Activated T-cell treated with anti-CD3 and anti-CD28 coated beads for 48 hours (primary cell): ENCODE measurements at places on chromosomes 16 and 17.

DNA sequence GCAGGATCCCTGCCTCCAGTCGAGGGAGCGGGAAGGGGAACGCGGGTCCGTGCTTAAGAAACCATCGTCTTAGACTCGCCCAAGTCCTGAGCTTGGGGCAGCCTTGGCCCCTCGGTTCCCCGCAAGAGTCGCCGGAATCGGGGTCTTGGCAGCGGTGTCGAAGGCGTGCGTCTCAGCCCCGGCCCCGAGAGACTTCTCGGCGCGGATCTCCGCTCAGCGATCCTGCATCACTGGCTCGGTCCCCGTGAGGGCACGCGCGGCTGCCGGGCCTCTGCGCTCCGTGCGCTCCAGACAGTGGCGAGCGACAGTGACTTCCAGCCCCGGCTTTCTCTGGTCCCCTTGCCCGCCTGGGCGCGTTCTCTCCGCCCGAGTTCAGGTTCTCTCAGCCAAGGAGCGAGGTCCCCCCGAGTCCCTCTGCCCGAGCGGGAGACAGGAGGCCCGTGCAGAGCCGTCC is 380 bp downstream of the HS3ST3A1 start:
- DNase-seq, result peak; percentile 18

DNA sequence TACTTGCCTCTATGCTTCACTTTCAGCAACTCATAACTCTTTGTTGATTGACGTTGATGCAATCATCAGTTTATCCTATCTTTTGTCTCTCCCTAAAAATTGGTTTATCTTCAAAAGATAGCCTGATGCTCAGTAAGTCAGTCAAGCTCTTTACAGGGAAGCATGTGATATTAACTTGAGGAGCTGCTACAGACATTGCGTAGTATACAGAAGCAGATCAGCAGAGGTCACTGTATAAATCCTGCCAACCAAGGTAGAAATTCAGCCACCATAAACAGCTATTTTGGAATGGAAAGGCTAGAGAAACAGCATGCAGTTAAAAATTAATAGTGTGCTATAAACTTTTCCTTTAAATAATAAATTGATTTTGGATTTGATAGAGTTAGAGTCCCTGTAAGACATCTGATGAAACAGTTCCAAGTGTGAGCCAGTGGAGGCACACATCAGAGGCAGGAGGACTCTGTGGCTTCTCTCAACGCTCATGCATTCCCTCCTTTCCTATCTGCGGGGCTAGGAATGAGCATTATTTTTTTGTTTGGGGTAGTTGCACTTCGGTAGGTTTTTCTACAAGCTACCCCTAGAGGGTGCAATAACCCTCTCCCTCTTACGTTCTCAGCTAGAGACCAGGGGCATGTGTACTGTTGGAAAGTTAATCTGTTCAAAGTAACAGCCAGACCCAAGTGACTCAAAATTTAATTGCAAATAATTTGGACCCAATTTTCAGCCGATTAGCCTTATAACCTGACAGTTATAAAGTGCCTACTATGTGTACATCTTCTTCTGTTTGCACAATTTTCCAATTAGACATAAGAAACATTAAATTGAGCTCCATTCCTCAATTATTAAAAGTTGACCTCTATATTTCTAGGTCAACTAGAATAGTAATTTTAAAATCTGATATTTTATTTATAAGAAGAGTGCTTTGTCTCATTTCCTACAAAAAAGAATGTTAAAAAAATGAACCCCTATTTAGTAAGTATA is 647.7 kb upstream of the SOX9 start:
- no peak for DNase-seq

DNA sequence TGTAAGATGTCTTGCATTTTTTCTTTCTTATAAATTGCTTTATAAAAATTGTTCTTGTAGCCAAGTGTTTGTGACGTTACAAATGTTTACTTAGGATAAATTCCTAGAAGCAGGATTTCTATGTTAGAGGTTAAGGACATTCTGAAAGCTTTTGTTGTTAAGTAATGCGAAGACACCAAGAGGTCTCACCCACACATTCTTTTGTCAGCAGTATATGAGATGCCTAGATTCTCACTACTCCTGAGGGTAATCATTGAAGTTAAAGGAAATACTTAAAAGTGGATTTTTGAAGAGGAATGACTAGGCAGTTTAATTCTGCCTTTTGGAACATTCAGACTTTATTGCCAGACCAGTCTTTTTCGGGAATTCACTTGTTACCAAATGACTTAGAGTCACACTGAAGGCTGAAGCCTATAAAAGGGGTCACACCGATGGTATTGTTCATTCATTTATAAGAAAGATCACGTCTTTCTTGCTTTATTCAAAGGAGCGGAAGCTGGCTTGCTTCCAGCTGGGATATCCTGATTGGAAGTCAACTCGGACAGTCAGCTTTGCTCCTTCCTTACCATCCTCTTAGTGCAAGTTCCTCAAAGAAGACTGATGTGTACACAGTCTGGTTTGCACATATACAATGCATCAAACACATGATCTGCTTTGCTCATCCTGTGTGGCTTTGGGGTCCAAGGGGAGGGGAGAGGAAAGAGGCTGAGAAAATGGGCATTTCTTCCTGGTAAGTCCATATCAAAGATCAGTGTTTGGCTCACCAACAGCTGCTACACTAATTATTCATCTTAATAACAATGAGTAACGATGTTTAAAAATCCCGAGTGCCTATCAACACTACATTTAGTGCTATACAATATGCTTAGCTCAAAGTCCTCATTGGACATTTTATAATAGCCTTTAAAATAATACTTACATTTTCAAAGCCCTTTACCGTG is 160.0 kb downstream of the MAP2K6 start:
- DNase-seq, result no peak

- no peak for DNase-seq
Measured at GRCh38 chr16:78368121-78369102, 269.0 kb downstream of the WWOX start.

- no peak for DNase-seq
Measured at GRCh38 chr16:68273896-68274295, 9.6 kb downstream of the SLC7A6 start.

GRCh38 chr16:71737501-71737900 is 13.0 kb upstream of the PHLPP2 start:
- no peak for DNase-seq

GRCh38 chr16:28494121-28494851 is at the start of gene APOBR:
TSS of gene APOBR (plus strand) at chr16:28494643. CDS start at chr16:28494682, 39 bp downstream.
- peak; percentile 74 for DNase-seq

- no peak for DNase-seq
Measured at GRCh38 chr16:31475946-31476302, 4.0 kb downstream of the TGFB1I1 start.

GRCh38 chr16:67392301-67393059 is 818 bp downstream of the TPPP3 start:
- no peak for DNase-seq

- DNase-seq, result no peak
Measured at GRCh38 chr17:14199601-14200000, 37.1 kb downstream of the CDRT15 start.

GRCh38 chr17:1709971-1710806 is at the start of gene TLCD2:
TSS of gene TLCD2 (minus strand) at chr17:1710377. CDS start at chr17:1710242, 135 bp downstream.
- DNase-seq, result no peak

DNA sequence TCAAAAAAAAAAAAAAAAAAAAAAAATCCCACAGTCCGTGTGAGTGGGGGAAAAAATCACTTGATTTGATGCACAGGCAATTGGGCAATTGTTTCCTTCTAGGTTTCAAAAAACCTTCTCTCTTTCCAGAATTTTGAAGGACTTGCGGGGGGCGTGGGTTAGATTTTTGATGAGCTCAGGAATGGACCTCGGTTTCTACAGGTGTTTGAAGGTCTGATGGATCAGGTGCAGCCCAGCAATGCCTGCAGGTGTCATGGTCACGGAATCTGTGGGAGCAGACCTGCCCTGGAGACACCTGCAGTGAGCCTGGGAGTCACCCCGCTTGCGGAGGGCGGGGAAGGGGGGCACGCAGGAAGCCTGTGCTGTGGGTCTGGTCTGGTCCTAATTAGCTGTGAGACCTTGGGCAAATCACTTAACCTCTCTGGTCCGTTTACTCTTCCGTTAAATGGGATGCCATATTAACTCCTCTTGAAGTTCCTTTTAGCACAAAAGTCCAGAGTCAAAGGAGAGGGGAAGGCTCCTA is 174.2 kb downstream of the IRF8 start:
- no peak for DNase-seq

DNA sequence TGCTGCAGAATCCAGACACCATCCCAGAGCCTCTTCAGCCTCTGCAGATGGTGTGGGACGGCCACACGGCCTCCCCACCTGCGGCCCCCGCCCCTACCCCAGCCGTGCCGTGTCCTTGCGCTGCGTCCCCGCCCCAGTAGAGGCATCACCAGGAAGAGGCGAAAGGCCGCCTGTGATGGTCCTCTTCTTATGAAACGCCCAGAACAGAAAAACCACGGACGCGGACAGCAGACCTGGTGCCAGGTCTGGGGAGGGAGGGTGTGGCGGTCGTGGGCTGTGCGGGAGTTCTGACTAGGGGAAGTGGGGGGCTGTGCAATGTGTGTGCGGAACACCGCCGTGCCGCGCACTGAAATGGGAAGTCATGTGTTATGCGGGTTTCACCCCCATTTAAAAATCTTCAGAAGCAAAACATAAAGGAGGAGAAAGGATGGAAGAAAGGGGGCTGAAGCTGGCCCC is 25.5 kb downstream of the ACSF3 start:
- DNase-seq, result no peak

GRCh38 chr16:81873843-81874752 is 95.0 kb downstream of the PLCG2 start:
- DNase-seq, result peak; percentile 41

DNA sequence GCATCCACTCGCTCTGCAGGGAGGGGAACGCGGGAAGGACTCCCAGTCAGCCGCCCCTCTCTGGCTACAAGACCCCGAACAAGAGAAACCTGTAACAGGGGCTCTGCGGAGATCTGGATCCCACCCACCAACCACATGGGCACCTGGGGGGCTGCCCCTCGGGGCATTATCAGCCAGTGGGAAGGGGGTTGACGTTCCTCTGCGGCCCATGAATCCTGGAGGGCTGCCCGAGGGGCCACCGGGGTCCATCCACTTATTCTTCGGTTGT is 1.8 kb upstream of the PCGF2 start:
- DNase-seq, result no peak

DNA sequence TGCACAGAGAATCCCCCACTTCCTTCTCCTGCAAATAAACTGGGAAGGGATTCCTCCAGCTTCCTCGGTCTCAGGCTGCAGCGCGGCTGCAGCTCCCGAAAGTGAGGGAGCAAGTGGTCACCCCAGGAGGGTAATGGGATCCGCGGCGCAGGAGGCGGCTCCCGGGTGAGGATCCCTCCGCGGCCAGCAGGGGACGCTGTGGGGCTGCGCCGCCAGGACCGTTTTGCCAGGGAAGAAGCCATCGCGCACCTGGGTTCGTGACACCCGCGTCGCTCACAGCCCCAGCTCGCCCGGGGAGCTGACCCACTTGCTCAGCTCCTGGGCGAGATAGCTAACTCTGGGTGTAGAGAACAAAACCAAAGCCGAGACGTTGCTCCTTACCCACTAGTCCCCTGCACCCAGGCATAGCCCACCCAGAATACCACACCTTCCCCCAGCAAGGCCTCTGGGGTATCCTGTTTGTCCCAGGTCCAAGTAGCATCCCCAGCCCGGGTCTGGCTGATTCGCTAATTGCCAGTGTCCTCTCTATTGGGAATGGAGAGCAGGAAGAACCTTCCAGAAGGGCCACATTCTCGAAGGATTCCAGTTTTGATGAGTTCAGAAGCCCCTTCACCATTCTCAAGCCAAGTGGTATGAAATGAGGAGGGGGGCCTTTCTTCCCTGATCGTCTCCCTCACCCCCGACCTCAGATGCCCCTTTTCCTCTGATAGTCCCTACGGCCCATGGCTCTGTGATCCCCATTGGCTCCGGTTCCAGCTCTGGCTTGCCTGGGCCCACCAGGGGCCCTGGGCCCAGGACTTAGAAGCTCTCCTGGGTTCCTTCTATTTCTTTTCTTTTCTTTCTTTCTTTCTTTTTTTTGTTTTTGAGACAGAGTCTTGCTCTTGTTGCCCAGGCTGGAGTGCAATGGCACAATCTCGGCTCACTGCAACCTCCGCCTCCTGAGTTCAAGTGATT is 14.1 kb downstream of the CYGB start:
- peak; percentile 80 for DNase-seq
